ENCODE measurements at places on chromosomes 16 and 17.

- no peak for DNase-seq
These were observed at the start of gene CD300C for GRCh38 chr17:74545843-74546230. TSS of gene CD300C (minus strand) at chr17:74546115. CDS start at chr17:74545782, 333 bp downstream.

GRCh38 chr17:16349431-16349830, 3.8 kb downstream of the CENPV start:
- no peak for DNase-seq

DNA sequence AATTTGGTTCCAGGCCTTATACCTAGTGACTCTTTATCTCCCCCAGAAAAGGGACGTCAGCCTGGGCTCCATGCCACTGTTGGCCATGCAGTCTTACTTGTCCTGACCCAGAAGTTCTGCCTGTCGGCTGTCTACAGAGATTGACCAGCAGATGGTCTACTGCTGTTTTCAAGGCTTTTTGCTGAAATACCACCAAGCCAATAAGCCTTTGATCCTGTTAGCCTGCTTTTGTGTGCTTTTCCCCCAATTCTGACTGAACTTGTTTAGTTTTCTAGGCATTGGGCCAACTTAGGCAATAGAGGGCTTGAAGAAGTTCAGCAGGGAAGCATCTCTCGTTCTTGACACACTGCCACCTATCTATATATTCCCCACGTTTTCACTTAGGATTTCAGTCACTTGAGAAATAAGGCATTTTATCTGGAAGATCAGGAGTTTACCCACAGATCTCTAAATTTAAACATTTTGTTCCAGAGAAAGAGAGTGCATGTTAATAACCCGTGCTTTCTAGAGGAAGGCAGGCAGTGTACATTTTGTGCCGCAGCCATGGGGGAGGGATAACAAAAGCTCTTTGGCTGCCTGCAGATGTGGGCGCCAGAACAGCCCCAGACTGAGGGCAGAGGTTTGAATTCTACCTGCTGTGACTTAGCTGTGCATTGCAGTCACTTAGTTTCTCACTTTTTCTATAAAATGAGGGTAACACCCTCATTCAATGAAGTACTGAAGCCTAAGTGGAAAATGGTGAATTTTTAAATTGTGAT, 12.3 kb upstream of the CARMIL2 start:
- no peak for DNase-seq

GRCh38 chr16:80739523-80739922, 64.9 kb downstream of the CDYL2 start:
- DNase-seq, result no peak

GRCh38 chr16:67673712-67674580, 7.3 kb downstream of the C16orf86 start:
- no peak for DNase-seq

- no peak for DNase-seq
These were observed 94.7 kb downstream of the KCNJ12 start for GRCh38 chr17:21470861-21471260.

DNA sequence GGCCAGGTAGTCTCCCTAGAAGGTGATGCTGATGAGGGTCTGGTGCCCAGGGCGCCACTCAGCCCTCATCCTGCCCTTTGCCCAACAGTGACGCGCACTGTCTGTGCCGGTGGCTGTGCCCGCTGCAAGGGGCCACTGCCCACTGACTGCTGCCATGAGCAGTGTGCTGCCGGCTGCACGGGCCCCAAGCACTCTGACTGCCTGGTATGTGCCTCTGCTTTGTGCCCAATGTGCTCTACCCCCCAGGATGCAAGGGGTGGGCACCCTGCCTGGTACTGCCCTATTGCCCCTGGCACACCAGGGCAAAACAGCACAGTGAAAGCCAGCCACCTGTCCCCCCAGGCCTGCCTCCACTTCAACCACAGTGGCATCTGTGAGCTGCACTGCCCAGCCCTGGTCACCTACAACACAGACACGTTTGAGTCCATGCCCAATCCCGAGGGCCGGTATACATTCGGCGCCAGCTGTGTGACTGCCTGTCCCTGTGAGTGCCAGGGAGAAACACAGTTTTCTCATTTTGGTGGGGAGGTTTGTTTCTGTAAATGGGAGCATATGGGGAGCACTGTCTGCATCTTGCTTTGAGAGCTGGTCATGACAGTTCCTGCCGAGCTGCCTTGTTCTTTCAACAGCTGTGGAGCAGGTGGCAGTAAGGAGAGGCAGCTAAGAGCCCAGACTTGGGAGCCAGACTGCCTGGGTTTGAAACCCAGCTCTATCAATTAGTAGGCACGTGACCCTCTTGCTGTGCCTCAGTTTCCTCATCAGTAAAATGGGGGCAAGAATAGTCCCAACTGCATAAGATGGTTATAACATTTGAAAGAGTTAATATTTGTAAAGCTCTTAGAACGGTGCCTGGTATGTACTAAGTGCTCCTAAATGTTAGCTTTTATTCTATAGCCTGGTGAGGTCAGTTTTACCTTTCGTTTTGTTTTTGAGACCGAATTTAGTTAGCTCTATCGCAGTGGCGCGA, 10.4 kb downstream of the ERBB2 start:
- no peak for DNase-seq

DNA sequence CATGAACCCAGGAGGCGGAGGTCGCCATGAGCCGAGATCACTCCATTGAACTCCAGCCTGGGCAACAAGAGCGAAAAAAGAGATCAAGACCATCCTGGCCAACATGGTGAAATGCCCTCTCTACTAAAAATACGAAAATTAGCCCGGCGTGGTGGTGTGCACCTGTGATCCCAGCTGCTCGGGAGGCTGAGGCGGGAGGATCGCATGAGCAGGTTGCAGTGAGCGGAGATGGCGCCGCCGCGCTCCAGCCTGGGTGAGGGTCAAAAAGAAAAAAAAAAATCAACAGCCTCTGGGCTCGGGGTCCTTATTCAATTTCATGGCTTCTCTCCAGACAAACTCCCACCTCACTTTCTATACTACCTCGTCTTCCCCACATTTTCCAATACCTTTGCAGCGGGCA, 3.2 kb upstream of the GP1BA start:
- DNase-seq, result no peak

- no peak for DNase-seq
These were observed 253.8 kb upstream of the PMFBP1 start for GRCh38 chr16:72425571-72426341.

DNA sequence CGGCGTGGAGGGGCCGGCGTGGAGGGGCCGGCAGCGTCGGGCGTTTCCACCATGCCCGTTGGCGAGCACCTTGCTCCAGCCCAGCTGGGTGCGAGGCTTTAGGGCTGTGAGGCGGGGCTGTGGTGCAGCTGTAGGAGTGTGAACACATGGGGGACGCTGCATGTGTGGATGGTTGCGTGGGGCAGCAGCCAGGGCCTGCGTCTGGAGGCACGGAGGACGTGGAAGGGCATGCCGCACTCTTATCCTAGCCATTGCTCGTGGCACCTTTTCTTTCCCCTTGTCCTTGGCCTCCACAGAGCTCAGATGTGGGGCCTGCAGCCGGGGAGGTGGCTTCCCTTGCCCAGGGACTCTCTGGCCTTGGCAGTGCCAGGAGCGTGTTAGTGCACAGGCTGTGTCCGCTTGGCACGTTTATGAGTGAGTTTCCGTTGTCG, 47.8 kb downstream of the PDPK1 start:
- no peak for DNase-seq

- no peak for DNase-seq
These were observed 381.7 kb downstream of the ZFHX3 start for GRCh38 chr16:72666267-72666666.

- DNase-seq, result no peak
These were observed 176.5 kb upstream of the MON1B start for GRCh38 chr16:77014441-77014840.

GRCh38 chr17:42117397-42118125, 3.6 kb downstream of the KAT2A start:
- DNase-seq, result no peak

DNA sequence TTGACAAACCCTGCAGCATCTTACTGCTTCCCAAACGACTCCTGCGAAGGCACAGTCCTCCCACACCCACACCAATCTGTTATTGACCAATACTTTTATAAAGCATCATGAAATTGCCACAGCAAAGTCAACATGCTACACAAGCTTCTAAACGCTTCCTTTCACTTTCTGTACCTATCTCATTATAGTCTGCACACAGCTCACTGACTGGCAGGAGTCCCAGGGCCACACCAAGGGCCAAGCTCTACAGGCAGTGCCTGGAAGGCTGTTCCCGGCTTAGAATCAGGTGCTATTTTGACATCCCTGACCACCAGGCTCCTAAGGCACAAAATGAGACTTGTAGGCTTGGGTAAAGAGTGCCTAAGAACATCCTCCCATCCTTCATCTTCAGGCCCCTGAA, 39.5 kb downstream of the USP7 start:
- no peak for DNase-seq

DNA sequence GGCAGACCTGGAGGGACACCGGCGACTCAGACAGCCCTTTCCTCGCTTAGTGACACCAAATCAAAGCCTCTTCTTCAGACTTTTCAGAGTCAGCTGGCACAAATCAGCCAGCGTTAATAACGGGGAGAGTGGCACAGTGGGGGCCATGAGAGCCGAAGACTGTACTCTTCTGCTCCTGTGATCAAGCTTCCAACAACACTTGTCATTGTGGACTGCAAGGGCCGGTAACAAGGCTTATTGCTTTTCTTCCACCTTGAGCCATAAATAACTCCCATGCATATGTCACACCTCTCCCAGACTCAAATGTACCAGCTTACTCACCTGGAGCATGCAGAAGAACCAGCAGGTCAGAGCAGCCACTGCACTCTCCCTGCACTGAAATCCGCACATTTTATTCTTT, 12.8 kb downstream of the FLCN start:
- DNase-seq, result no peak

DNA sequence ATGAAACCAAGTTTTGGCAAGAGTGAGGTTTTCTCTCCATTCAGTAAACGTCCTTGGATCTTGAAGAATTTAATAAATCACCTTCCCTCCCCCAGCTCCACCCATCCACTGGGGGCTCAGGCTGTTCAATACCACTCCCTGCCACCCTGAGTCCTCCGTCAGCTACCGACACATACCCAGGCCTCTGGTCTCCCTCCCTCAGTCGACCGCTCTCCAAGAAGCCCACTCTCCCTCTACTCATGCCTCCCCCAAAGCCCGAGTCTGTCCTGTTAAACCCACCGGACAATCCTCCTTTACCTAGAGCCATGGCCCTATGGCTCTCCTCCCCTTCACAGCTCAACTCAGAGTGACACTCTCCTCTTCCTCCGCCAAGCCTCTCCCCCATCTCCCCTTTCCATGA, 19.7 kb upstream of the SLC4A1 start:
- DNase-seq, result no peak

GRCh38 chr16:87263418-87264052, 53.7 kb downstream of the C16orf95 start:
- DNase-seq, result no peak

- peak; percentile 80 for DNase-seq
These were observed 608 bp downstream of the AXIN2 start for GRCh38 chr17:65560628-65561451.

- no peak for DNase-seq
These were observed 7.8 kb downstream of the HAS3 start for GRCh38 chr16:69113216-69113615.

DNA sequence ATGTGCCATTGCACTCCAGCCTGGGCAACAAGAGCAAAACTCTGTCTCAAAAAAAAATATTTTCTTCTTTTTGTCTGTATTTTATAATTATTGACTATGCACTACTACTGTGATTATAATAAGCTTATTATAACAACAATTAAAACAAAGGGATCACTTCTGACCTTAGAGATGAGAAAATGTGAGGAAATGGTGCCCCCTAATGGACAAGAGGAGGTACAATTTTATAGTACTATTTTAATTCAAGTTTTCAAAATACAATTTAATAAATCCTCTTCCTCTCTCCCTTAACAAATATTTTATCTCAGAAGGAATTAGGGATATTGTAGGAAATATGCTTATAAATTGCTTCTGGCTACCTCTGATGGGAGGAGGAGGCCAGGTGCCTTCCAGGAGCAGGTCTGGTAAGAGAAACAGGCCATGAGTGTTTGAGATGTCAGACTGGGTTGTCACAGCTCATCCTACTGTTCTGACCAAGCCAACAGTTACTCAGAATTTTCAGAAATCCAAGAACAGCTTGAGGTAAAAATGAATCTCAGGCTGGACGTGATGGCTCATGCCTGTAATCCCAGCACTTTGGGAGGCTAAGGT, 14.0 kb downstream of the VPS53 start:
- no peak for DNase-seq

DNA sequence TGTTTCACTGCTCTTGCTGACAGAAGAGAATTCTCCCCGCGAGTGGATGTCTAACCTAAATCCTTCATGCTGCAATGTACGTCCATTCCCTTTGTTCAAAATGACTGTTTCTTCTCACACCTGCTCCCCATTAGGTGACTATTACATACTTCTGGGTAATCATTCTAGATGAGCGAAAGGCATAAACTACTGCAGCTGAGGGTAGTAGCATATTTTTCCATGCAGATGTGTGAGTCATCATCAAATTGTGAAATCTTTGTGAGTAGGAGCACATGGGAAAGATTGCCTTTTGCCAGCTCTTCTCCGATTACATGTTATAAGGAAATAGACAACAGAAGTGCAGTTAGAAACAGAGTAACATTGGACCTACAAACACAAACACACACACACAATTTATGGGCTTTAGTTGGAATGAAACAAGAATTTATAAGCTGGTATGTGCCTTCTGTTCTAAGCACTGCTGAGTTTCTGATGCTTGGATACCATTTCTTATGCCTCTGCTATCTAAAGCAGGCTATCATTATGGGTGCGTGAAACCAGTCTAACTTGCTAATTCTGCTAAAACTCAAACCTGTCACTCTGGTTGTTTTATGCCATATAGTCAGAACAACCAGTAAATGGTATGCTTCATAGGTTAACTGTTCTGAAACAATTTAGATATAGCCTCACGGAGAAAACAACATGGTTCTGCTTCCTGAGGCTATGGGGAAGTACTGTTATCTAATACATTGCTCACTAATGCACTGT, 346.9 kb upstream of the PSMD7 start:
- no peak for DNase-seq

- no peak for DNase-seq
These were observed 38.6 kb downstream of the FOXL1 start for GRCh38 chr16:86616906-86617305.
